Fibroblast of villous mesenchyme (primary cell): ENCODE measurements at places on chromosomes 5 and 9. TPM values are rescaled to one million over a fixed set of nuclear protein-coding genes. Genes with fewer than 3 reads are reported as not detected.

PTPRD gene
- 7.1 and 26.3 TPM in 2 replicates for total RNA-seq

ANP32B gene
- 9.9 and 10.3 TPM in 2 replicates for total RNA-seq

RGS14 gene
- total RNA-seq = 3.5 TPM in 2 replicates

AHRR gene
- total RNA-seq = 22.5 and 35.1 TPM in 2 replicates

MARCOL gene
- not detected in 2 replicates for total RNA-seq

ZNF462 gene
- total RNA-seq = 16.4 and 32.4 TPM in 2 replicates

CDH9 gene
- total RNA-seq = not detected in 2 replicates

CYSRT1 gene
- under 0.01 and 0.64 TPM in 2 replicates for total RNA-seq

NUDT2 gene
- total RNA-seq = 21.6 and 30.2 TPM in 2 replicates

RELL2 gene
- total RNA-seq = 4.7 and 8.4 TPM in 2 replicates

CREB3 gene
- total RNA-seq = 107 and 126 TPM in 2 replicates
